ENCODE measurements at places on chromosomes 12 and 14.

- DNase-seq: no peak
Measured at GRCh38 chr12:147242-147641, 66.7 kb downstream of the SLC6A12 start.

DNA sequence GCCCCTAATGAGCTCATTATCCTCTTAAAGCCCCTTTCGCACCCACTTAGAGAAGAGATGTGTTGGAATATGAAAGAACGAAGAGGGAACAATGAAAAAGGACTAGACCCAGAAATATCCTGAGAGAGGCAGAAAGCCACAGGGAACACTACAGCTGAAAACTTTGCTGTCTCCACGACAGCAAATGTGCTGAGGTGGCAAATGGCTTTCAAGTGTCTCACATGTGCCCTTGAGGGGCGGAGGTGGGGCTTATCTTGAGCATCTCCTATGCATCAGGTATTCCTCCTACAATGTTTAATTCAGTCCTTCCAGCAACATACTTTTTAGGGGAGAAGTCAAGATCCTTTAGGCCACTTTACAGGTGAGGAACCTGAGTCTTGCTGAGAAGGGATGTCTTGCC lies 62.9 kb downstream of the WSCD2 start:
- no peak for DNase-seq

DNA sequence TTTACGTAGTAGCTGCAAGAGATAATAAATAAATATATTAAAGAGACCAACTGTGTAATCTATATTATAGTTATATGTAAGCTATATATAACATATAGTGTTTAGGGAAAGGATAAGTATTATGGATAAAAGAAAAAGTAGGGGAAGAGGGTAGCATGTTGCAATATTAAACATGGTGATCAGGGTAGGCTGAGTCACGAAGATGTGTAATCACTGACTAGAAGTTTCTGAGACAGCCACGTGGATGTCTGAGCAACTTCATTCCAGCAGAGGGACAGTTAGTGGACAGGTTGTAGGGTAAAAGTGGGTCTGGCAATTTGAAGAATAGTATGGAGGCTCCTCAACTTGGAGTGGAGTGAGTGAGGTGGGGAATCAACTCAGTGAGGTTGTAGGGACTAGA lies 109.7 kb downstream of the ANO4 start:
- DNase-seq: no peak

DNA sequence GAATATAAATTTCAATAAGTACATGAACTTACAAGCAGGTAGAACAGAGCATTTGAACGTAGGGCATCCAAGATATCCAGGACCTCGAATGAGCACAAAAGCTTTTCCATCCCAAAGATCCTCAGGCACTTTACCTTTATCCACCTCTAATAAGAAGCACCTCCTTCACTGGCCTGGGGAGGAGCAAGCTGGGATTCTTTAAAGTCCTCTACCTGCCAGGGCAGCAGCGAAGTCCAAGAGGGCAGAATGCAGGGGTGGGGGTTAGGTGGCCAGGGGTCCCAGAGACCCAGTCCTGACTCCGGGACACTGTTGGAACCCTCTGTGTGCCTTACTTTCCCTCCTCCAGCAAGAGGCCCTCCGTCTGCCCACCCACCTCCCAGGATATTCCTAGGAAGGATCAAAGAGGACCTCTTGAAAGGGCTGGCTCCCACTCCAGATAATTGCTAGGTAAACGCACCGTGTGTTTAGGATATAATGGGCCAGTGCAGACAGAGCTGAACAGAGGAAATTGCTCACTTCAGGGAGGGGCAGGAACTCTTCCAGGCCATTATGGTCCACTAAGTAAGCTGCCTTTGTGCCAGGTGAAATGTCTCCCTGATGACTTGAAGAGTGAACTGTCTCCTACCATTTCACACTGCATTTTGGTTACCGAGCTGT lies 68.1 kb downstream of the TTC9 start:
- DNase-seq: no peak

- peak; percentile 40 for DNase-seq
Measured at GRCh38 chr14:78448164-78449094, 278.3 kb downstream of the NRXN3 start.

- no peak for DNase-seq
Measured at GRCh38 chr12:63915105-63915800, 70.8 kb downstream of the SRGAP1 start.

DNA sequence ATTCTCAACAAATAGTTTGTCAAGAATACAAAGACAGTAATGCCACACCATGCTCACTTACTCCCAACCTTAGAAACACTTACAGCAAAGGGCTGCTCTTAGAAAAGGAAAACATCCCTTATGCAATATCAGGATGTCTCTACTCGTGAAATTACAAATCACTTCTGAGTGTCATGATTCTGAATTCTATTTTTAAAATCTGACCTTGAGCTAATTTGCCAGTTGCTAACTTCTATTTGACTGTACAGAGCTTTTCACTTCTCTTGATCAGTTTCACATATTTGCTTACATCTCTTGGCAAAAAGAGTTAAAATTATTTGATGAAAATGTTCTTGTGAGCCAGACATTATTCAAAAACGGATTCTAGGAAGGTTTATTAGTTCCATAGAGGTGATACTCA lies 136.7 kb upstream of the SLC35F4 start:
- DNase-seq: no peak

GRCh38 chr14:87874676-87875075 lies 118.3 kb downstream of the GALC start:
- no peak for DNase-seq

DNA sequence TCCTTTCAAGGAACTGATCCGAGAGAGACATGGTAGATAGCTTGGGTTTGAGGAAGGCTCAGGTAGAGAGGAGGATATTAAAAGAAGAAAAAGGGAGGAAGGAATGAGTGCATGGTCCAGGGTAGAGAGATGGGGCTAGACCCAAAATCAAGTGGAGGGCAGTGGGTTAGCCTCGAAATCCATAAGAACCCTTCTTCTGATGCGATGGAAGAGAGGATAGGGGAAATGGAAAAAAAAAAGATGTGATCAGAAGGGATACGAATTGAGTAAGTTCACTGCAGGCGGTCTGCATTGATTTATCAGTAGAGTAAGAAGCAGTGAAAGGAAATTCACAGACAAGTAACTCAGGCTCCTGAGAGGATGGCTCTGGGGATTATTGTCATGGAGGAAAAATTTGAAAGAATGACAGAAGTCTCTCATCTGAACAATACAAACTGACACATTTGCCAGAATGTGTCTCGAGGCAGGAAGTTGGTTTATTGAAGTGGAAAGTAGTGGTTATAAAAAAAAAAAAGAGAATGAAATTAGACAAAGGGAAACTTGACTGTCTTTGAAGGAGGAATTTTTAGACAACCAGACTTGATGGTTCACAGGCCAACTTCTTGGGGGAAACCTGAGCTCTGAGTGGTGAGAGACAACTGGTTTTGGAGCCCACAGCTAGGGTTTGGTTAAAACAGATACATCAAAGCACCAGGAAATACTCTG lies 10.2 kb downstream of the PPFIBP1 start:
- DNase-seq: no peak

DNA sequence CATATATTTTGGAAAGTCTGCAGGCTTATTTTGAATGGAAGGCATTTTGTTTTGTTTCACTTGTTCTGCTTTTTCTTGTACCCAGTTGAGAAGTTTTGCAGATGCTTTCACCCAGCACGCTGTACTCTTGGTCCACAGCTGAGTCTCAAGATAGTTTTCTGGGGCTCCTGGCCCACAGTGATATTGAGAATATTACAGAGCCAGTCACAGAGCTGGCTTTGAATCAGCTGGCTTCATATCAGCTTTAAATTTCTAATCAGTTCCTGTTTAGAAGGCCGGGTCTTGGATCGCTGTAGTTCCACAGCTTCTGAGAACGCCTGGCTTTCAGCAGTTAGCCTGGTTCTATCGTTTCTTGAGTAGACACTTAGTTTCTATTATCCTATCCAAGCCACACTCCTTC lies 32.5 kb upstream of the PARP11 start:
- DNase-seq: no peak

- no peak for DNase-seq
Measured at GRCh38 chr12:59580050-59580449, 15.8 kb upstream of the SLC16A7 start.

DNA sequence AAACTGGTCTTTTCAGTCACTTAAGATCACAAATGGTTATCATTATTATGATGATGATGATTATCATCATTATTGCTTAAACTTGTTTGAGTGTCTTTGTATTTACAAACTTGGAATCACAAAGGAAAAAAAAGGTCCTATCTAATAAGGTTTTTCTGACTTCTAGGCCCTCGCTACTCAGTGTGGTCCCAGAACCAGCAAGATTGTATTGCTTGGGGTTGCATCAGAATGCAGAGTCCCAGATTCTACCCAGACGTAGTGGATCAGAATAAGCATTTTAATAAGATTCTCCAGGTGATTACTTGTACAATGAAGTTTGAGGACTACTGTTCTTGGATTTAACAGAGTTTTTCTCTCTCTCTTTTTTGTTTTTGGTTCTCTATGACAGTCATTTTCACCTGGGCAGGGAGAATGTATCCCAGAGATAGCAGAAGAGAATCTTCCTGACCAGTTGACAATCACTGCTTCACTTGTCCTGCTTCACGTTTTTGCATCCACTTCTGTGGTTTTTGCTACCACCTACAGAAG lies 29.3 kb upstream of the PPP1R12A start:
- DNase-seq: no peak

DNA sequence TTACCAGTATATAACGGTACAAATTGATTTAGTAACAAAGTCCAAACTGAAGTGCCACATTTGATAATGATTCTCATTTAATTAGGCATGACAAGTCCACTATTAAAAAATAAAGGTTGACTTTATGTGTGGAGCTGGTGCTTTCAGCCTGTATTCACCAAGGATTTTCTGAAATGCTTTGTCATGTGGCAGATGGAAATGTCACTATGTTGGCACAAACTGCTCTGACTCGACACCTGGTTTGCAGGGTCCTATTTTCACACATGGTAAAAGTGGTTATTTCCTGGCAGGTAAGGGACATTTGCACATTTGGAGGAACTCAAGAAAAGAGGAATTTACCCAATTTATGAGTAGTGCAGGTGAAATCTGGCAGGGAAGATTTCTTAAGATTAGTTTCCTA lies 572.6 kb upstream of the MDGA2 start:
- no peak for DNase-seq

GRCh38 chr12:11922361-11922760 lies 148.4 kb upstream of the BCL2L14 start:
- DNase-seq: no peak

GRCh38 chr12:80195074-80195726 lies 95.9 kb downstream of the OTOGL start:
- no peak for DNase-seq

GRCh38 chr12:48027183-48028002 lies 23.1 kb upstream of the COL2A1 start:
- DNase-seq: no peak

GRCh38 chr12:46388427-46389021 lies 16.0 kb upstream of the SLC38A2 start:
- no peak for DNase-seq

DNA sequence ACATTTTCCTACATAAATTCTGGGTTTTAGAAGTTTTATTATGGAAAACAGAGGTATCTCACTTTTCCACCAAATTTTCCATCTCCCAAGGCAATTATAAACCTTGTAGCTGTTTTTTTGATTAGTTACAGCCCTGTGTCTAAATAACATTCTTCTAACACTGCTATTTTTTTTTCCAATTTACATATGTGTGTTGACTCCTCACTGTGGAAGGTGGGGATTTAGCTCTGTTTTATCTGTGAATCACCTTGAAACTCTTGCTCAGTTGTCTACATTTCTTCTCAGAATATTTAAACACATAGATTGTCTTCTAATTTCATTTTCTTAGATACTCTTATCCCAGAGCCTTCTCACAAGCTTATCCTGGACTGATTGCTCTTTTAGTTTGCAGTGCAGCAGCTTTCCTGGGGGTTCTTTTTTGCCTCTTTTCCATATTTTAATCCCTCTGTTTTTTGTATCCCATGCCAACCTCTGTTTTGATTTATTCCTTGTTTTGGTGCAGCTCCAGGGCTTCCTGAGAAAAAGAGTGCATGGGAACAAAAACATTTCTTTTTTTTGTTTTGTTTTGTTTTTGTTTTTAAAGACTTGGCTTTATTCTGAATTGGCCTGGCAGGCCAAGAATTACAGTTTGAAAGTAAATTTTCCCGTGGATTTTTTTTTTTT lies 36.7 kb downstream of the TBC1D15 start:
- no peak for DNase-seq

- DNase-seq: no peak
Measured at GRCh38 chr12:109109746-109110350, 6.5 kb upstream of the ACACB start.

DNA sequence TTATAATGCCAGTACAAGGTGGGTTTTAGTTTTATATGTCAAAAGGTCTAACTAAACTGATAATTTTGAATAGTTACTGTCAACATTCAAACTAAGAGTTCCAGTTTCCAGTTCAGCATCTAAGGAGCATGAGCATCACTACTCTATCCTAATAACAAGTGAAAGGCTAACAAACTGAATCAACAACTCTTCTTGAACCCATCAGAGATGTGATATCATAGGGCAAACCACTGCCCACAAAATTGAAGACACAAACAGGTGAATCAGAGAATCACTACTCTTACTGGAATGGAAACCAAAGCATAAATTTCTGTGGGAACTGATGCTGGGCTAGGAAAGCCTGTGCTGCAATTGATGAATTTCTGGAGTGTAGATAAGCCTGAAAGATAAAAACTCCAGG lies 140.7 kb upstream of the GRIP1 start:
- DNase-seq: no peak

DNA sequence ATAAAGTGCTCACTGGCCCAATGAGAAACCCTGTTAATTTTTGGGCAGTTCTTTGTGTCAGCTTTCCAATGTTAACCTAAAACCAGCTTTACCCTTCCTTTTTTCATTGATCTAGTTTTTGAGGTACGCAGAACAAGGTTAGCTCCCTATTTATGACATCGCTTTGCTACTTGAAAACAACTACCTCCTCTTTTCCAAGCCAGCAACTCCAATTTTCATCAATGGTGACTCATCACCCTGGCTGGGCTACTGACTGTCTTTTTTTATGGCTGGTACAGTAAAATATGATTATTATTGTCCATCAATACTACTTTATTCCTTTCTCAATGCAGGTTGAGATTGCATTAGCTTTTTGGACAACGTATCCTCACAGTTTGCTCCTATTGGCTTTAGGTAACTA lies 22.5 kb upstream of the AKAP6 start:
- DNase-seq: no peak

DNA sequence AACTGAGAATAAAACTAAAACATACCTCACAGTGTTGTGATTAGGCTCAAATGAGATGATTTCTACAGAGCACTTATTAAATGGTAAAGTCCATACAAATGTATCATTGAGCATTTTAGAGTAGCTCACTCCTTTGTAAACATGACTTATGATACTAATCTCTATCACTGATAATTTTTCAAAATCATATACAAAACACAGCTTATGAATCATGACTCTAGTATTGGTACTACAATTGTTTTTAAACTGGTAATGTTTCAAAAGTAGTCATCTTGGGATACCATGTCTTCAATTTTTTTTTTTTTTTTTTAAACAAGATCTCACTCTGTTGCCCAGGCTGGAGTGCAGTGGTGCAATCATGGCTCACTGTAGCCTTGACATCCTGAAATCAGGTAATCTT lies 40.1 kb upstream of the KRR1 start:
- no peak for DNase-seq

GRCh38 chr12:132057691-132058090 lies 86.4 kb downstream of the DDX51 start:
- DNase-seq: no peak

GRCh38 chr14:75422169-75422568 lies 5.7 kb upstream of the JDP2 start:
- no peak for DNase-seq

All from posterior cingulate gyrus (tissue), 11 donors.